ENCODE measurements at places on chromosomes 2 and 18. TPM values are rescaled to one million over a fixed set of nuclear protein-coding genes. Genes with fewer than 3 reads are reported as not detected.
A peak's percentile ranks its signal among the peaks of the same experiment; 100 is the strongest.

GRCh38 chr2:11320698-11321492, 23.5 kb downstream of the ROCK2 start:
- DNase-seq, result peak; percentile 27

GRCh38 chr2:236350426-236350825, 86.2 kb upstream of the ASB18 start:
- DNase-seq, result no peak

DNA sequence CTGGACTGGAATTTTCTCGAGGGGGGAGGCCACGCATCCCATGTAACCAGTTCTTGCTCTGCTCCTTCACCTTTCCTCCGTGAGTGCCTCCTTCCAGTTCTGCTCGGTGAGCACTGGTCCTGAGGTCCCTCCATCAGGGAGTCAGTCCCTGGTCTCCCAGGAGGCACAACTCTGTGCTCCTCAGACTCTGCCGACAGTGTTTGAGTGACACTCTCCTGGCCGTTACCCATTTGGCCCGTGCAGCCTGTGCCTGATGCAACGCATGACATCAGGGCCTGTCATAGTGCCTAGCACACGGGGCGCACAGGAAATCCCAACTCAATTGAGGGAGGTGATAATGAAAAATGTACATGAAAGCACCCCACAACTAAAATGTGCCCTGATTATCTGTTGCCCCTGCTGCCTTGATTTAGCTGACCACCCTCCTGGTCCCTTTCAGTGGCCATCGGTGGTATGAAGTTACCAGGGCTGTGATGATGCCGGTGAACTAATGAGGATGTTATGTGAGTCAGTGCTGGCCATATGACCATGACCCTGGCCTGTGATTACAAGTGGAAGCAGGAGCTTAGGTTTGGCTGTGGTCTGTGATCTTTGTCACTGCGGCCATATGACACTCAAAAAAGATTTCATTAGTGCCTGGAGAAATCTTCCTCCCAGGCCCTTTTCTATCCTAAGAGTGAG, 144.6 kb downstream of the TDRD15 start:
- DNase-seq, result no peak

DNA sequence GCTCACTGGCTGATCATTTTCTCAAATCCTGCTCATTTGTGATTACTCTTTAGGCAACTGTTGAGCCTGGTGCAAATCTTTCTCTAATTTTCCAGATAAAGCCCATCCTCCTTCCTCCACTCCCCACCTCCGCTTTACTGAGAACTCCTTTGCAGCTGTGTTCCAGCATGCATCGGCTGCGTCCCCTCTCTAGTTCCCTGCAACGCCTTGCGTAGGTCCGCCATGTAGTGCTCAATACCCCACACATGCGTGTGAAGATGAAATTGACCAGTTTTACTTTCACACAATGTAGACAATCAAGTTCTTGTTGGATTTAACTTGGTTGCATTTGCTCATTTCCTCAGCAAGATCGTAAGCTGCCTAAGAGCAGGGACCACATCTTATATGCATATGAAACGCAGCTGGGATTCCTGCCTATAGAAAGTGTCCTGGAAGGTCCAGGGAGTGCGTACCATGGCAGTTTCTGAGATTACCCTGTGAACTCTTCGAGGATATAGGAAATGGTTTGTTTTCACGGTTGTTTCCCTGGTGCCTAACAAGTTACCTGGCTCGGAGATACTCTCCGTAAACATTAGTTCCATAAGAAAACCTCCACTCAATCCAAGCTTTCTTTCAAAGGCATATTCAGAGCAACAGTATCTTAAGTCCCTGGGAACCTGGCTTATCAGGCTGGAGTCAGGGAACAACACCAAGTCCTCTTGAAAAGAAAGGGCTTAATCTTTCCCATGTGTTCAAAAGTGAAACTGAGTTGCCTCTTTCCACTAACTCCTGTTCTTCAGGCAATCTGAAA, 766.4 kb upstream of the ID2 start:
- DNase-seq, result no peak

DNA sequence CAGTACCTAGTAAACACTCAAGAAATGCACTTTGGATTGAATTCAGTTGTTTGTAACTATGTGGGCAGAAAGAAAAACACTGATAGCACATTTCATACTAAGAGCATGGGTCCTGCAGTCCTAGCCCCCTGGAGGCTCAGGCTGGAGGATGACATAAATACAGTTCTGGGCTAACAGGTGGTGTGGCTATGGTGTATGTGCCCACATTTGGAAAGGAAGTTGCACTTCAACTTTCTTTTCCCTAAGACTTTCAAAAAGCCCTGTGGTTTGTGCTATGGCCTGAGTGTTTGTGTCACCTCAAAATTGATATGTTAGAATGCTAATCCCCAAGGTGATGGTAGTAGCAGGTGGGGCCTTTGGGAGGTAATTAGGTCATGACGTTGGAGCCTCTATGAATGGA, 218.2 kb downstream of the CDCA7 start:
- no peak for DNase-seq

GRCh38 chr2:203461746-203462145, 73.4 kb downstream of the RAPH1 start:
- no peak for DNase-seq

- no peak for DNase-seq
Observed at GRCh38 chr18:2920546-2921343, 73.9 kb downstream of the EMILIN2 start.

GRCh38 chr18:72612894-72613533, 68.9 kb upstream of the CBLN2 start:
- DNase-seq, result no peak

Gene DCDC2C
- total RNA-seq, result 0.81 TPM

GRCh38 chr18:79944746-79945117, 6.7 kb downstream of the SLC66A2 start:
- no peak for DNase-seq

Gene GPAT2
- not detected for total RNA-seq

Gene FBLN7
- 4.1 TPM for total RNA-seq

- DNase-seq, result no peak
Observed at GRCh38 chr2:57217013-57217412, 829.6 kb upstream of the VRK2 start.

GRCh38 chr2:26150243-26150642, 22.6 kb upstream of the GAREM2 start:
- DNase-seq, result no peak

DNA sequence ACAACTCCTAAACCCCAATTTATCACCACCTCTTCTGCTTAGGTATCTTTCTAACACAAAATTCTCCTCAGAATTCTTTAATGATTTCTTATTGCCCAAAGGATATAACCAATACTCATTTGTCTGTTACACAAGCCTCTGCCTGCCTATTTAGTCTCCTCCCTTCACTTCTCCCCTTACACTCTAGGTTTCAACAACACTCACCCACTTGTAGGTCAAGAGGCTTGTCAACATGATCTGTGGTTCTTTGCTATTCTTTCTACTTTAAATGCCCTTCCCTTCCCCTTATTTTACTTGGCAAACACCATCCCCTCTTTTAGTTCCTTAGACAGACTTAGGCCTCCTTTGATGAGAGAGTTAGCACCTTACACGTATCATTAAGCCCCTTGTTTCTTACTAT, 69.0 kb upstream of the C2orf15 start:
- no peak for DNase-seq

- DNase-seq, result no peak
Observed at GRCh38 chr2:231545105-231545902, 15.1 kb upstream of the NMUR1 start.

All from A673 (cell line).